ENCODE measurements at places on chromosomes 1 and 21.
A peak's percentile ranks its signal among the peaks of the same experiment; 100 is the strongest.

- no peak for DNase-seq
Observed at GRCh38 chr1:236948381-236948780, 55.9 kb downstream of the MT1HL1 start.

GRCh38 chr1:172041742-172042141 is 200.4 kb downstream of the DNM3 start:
- no peak for DNase-seq

DNA sequence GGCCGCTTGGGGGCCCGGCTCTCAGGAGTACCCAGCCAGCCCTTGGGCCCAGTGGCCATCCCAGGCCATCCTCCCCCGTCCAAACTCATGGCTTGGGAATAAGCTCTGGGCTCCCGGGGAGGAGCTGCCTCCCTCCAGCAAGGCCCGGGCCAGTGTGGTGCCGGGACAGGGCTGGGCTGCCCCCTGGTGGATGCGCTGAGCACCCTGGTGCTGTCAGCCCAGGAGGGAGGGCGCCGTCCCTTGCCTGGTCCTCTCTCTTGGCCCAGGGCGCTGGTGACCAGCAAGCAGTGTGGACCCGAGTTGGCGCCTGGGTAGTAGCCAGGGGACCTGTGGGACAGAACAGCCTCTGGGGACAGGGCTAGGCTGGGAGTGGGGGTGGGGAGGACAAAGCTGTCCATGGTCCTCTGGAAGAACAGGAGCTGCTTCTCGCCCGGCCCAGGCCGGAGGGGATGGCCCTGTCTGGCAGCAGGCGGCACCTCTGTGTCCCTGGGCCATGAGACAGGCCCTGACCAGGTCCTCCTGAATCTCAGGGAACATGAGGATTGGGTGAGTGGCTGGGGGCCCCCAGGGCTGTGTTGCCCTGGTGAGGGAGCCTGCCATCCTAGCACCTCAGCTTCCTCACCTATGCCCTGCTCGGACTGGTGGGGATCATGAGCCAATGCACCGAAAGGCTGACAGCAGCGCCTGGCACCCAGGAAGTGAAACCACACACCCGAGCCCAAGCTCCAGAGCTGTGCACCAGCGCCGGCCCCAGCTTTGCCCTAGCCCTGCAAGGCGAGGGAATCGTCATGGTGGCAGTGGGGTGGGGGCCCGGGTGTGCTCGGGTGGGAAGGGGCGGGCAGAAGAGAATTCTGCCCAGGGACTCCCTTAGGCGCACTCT is 9.4 kb downstream of the MORN1 start:
- peak; percentile 95 for DNase-seq

DNA sequence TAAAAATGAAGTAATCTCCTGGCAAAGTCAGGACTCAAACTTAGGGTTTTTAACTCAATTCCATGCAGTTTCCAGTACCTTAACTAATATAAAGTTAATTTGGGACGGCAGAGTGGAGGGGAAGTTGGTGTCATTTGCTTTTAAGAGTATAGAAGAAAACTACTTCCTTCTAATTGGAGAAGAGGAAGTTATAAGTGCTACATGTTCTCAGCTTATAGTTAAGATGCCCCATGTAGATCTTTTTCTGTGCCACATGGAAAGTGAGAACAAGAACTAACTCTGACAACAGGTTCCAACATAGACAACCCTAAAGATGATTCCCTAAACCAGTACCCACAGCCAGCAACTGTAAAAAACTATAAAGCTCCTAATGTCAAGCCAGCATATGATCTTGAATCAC is 11.5 kb downstream of the RRAGC start:
- no peak for DNase-seq

GRCh38 chr1:59159557-59160203 is 137.2 kb upstream of the FGGY start:
- DNase-seq, result no peak

DNA sequence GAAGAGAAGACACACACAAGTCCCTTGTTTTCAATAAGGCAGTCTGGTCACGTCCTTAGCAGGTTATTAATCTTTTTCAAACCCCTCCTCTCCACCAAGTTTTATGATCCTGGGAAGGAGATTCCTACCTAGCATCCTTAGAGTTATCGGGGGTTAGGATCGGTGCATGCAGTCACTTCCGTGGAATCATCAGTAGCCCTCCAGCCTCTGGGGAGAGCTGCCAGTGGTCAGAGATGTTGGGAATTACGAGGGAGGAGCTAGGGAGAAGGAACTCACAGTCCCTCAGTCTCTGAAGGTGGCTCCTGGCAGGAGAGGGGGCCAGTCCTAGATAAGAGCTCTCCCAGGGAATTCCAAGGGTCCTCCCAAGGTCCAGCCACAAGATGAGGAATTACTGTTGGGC is 57.7 kb upstream of the ATP5PO start:
- DNase-seq, result no peak

- DNase-seq, result no peak
Observed at GRCh38 chr1:211198111-211198510, 61.1 kb upstream of the RCOR3 start.

GRCh38 chr1:231134624-231135023 is 27.2 kb upstream of the TRIM67 start:
- DNase-seq, result no peak

DNA sequence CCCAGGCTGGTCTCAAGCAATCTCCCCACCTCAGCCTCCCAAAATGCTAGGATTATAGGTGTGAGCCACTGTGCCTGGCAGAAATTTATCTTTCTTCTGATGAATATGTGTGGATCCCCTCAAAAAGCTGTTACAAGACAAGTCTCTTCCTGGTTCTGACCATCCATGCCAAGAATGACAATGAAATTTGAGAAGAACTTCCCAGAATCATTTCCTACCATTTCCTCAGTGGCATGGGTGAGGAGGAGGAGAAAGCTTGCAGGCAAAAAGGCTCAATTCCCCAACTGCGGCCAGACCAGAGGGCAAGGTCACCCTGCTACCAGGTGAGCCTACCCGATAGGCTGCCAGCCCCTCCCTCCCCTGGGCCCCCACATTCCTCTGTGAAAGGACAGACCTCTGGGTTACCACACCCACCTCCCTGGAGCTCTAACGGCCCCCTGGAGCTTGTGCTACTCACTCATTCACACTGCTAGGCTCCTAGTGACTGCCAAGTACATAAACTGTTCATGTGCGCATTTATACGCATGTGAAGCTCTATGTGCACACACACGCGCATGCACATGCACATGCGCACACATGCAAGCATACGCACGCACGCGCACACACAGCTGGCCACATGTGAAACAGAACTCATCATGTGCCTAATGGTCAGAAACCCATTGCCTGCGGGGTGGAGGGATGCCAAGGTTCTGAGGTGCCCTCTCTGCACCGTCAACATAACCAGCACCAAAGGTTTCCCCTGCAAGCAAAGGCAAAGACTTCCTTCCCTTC is 17.0 kb downstream of the MRAP start:
- DNase-seq, result peak; percentile 70

DNA sequence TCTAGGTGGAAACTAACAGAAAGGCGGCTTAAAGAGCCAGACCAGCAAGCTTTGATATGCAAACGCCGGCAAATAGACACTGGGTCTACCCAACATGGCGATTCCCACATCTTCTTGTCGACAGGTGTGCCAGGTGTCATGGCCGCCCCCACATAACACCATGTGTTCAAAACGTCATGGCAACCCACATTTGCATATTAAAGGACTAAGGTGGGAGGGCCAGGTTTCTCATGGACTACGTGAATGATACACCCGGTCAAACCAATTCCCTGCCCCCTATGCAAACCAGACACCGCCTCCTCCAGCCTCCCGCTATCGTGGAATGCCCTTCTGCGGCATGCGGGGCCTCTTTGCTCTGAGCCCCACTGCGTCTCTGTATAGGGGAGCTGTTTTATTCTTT is 41.3 kb downstream of the ICOSLG start:
- peak; percentile 38 for DNase-seq

- no peak for DNase-seq
Observed at GRCh38 chr21:15645830-15646229, 84.0 kb upstream of the USP25 start.

- no peak for DNase-seq
Observed at GRCh38 chr21:44598061-44598460, 2.3 kb upstream of the KRTAP10-7 start.

- DNase-seq, result no peak
Observed at GRCh38 chr1:84379917-84380180, 18.4 kb upstream of the DNASE2B start.

- peak; percentile 82 for DNase-seq
Observed at GRCh38 chr1:165235777-165236291, 120.7 kb downstream of the LMX1A start.

- no peak for DNase-seq
Observed at GRCh38 chr1:93215322-93215721, 34.8 kb downstream of the CCDC18 start.

DNA sequence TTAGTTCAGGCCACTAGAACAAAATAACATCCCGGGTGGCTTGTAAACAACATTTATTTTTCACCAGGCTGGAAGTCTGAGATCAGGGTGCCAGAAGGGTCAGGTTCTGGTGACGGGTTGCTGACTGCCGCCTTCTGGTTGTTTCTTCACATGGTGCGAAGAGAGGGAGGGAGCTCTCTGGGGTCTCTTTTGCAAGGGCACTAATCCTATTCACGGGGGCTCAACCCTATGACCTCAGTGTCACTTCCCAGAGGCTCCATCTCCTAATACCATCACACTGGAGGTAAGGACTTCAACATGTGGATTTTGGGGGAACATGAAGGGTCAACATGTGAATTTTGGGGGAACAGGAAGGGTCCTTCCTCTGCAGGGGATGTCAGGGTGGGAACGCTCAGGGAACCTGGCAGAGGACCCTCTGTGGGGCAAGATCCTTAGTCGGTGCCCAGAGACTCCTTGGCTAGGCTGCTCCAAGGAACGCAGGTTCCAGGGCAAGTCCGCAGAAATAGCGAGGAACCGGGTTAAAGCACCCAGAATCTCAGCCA is 8.7 kb upstream of the C2CD2 start:
- no peak for DNase-seq

DNA sequence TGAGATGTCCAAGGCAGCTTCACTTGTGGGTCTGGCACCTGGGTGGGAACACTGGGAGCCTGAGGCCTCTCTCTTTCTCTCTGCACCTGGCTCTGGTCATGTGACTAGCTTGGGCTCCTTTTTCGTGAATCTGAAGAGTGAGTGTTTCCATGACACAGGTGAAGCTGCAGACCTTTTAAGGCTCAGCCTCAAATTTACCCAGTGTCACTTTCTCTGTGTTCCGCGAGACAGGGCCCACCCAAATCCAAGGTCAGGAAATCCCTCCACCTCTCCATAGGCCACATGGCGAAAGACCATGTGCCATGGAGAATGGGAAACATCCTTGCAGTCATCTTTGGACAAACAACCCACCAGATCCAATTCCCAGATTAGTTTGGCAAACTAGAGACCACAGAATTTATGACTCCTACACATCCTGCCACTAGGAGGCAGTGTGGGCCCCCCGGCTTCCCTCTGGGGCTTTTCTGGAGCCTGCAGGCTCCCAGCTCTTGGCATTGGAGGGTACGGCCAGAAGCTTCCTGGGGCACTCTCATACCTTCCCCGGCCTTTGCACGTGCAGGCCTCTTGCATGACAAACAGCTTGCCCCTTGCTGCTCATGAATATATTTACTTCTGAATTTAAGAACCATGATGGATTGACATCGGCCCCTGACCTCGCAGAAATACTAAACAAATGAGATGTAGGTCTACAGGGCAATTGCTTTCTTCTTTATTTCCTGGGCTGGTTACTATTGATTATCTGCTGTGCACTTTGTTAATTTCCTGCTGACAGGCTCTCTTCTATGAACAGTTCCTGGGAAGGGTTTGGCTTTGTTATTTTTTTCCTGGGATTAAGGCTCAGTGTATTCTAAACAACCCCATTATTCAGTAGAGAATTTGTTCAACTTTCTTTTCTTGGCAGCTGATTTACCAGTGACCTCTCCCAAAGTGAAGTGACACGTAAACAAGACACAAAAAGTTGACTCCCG is 180.7 kb downstream of the KAZN start:
- no peak for DNase-seq

DNA sequence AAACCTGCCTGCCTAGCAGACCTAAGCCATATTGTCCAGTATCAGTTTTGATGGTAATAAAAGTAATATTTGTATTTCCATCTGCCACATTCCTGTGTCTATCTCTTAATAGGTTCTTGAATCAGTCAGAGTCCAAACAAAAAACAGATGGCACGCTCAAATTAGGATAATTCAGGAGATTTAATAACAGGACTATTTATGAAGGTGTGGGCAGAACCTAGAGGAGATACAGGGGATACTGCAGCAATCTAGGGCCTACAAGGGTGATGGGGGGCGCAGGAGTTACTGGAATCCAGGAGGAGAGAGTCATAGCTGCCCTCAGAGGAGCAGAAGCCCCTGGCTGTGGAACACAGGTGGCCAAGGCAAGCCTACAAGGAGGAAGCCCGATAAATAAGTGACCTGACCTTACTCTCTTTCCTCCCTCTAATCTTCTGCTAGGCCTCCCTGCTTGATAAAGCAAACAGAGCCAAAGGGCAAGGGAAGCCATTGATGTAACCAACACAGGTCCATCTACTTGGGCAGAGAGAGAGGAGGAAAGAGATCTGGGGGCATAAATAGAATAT is 11.9 kb upstream of the HYI start:
- DNase-seq, result no peak

DNA sequence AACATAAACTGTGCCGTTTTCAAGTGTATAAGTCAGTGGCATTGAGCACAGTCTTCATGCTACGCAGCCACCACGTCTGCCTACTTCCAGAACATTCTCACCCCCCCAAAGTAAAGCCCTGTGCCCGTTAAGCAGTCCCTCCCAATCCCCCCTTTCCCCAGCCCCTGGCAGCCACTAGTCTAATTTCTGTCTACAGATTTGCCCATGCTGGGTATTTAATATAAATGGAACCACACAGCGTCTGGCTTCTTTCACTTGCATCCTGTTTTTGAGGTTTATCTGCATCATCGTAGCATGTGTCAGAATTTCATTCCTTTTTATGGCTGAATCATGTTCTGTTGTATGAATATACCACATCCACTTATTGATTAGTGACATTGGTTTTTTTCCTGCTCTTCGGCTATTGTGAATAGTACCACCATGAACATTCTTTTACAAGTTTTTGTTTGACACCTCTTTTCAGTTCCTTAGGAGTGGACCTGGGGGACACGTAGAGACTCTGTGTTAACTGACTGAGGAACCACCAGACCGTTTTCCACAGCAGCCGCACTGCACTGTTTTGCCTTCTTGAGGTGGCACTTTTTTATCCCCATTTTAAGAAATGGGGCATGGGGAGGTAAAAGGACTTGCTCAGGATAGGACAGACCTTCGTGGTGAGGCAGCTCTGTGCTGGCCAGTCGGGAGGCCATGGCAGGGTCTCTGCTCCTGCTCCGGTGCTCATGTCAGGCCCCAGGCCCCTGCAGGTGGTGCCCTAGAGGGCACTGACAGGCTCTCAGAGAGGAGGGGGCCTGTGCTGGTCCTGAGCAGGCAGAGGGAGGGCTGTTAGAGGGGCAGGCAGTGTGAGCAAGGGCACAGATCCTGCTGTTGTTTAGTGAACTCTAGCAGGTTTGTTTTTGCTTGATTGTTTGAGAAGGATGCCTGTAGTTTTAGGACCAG is 123.8 kb downstream of the PCBP3 start:
- DNase-seq, result no peak

Measured in posterior vena cava (tissue), 2 donors.